T-helper 1 cell (primary cell): ENCODE measurements at places on chromosomes 6 and 20.
A peak's percentile ranks its signal among the peaks of the same experiment; 100 is the strongest.

DNA sequence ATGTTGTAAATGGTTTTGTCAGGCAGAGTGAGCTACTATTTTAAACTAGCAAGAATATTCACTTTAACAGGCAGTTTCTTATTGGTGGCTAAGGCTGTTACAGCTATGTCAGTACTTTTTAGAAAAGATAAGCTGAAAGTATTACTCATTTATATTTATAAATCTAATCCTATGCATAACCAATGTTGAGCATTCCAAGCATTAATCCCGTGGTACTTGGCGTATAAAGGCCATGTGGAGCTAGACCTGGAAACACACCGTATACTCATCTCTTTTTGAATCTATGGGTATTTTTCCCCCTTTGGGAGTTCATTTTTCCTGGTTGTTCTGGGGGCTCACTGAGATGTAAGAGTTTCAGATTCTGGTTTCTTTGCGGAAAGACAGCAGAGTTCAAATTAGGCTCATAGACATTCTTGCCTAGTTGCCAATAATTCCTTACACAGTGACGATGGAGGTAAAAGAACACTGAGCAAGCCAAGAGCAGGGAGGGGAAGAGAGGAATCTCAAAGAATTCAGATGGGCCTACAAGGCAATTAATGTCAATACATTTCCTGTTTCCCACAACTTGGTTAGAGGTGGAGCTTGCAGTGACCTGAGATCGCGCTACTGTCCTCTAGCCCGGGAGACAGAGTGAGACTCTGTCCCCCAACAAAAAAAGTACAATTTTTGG, 211.5 kb downstream of the SOX4 start:
- DNase-seq = no peak

GRCh38 chr20:62741191-62741691, 32.6 kb downstream of the NTSR1 start:
- DNase-seq = no peak

- DNase-seq = no peak
These were observed 152.1 kb upstream of the RALGAPA2 start for GRCh38 chr20:20864351-20865096.

- DNase-seq = no peak
These were observed 3.3 kb downstream of the SLC17A2 start for GRCh38 chr6:25927178-25927577.

DNA sequence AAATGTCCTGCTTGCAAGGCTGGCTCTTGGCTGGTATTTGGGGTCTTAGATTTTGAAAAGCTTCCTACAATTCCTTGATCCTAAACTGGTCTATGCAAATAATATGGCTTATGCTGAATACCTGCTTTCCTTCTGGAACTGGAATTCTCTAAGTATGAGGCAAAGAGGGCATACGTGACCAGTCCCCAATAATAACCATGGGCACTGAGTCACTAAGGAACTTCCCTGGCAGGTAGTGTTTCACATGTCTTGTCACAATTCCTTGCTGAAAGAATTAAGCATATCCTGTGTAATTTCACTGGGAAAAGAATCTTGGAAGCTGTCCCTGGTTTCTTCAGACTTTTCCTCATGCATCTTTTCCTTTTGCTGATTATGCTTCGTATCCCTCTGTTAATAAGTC, 106.5 kb downstream of the MMS22L start:
- no peak for DNase-seq

DNA sequence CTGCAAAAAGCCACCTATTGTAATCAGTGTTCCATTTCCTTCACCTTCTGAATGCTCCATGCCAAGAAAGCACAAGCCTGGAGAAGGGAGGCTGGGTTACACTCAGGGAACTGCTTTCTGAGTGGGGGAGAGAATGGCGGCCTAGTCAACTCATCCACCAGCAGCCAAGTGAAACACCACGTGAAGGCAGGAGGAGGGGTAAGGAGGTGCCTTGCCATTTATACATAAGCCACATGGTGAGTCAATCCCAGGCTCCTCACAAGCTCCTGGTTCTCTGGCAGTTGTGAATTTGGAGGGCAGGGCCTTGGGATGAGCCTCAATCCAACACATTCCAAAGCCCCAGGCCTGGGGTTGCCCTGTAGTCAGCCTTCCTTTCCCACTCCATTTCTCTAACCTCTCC, 149.4 kb downstream of the CD24 start:
- no peak for DNase-seq

DNA sequence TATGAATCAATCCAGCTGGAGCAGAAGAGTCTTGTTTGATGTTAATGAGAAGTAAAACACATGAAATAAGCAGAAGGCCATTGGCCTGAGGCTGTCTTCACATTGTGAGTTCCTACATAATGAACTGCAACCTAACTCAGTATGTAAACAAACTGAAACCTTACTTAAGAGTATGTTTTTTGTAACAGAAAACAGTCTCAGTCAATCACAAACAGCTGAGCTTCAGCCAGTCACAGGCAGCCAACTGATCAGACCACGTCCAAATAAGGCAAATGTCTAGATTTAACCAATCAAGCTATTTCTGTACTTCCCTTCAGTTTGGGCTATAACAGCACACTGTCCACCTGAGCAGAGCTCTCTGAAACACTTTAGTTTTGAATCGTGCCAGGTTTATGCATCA, 234.7 kb downstream of the TRDN start:
- DNase-seq = no peak

- no peak for DNase-seq
These were observed 19.7 kb upstream of the TAGAP start for GRCh38 chr6:159064477-159064876.

GRCh38 chr6:4212588-4212987, 77.2 kb upstream of the ECI2 start:
- no peak for DNase-seq

DNA sequence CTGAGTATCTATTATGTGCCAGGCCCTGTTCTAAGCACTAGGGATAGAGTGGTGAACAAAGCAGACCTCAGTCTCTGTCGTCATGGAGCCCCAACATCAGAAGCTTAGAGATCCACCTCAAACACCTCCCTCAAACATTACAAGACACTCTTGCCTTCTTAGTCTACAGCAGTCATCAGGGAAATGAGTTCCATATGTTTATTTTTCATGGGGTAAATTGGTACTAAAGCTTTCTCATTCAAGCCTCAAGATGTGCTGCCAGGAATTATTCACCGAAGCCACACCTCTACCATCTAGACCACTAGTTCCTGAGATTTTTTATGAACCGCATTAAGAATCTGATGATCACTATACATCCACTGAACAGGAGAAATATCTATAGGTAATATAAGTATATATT, 59.0 kb upstream of the TFB1M start:
- no peak for DNase-seq

GRCh38 chr6:118296129-118296901, 251.8 kb upstream of the PLN start:
- no peak for DNase-seq

DNA sequence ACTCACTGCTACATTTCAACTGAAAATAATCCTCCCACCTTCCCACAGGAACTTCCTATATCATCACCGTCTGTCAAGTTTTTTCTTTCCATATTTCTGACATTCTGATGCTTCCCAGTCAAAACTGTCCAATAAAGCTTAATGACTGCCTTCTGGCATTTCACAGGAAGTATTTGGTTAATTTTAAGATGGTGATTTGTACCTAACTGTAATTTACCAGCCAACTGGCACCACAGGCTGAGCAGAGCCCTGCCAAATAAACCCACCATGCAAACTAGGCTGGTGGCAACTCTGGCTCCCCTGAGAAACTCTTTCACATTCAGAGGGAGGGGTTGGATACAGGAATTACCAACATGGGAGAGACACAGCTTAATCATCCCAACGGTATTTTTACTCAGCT, 50.0 kb downstream of the KLHL32 start:
- no peak for DNase-seq

- no peak for DNase-seq
These were observed 75.6 kb downstream of the SAMD3 start for GRCh38 chr6:130147111-130147510.

- no peak for DNase-seq
These were observed 715.6 kb upstream of the ID4 start for GRCh38 chr6:19121521-19121920.

- DNase-seq = no peak
These were observed 61.2 kb upstream of the CDYL start for GRCh38 chr6:4714961-4715501.

DNA sequence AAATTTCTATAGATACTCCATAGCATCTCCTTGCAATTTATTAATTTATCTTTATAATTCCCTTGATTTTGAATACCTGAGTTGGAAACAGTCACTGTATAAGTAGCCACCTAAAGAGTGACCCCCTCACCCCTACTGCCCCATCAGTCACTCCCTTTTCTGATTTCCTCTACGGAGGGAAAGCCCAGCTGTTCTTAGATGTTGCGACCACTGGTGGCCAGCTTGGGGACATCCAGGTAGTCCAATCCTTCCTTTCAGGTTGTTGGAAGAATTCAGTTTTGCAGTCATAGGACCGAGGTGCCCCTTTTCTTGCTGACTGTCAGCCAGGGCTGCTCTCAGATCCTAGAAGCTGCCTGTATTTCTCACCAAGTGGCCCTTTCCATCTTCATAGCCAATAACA, 87.8 kb downstream of the BMP6 start:
- no peak for DNase-seq

- peak; percentile 61 for DNase-seq
These were observed 53.9 kb upstream of the DDR1 start for GRCh38 chr6:30830438-30830837.

- DNase-seq = no peak
These were observed 115.6 kb downstream of the MAP3K7 start for GRCh38 chr6:90471263-90471662.
